ENCODE measurements at places on chromosomes 2 and 18.

DNA sequence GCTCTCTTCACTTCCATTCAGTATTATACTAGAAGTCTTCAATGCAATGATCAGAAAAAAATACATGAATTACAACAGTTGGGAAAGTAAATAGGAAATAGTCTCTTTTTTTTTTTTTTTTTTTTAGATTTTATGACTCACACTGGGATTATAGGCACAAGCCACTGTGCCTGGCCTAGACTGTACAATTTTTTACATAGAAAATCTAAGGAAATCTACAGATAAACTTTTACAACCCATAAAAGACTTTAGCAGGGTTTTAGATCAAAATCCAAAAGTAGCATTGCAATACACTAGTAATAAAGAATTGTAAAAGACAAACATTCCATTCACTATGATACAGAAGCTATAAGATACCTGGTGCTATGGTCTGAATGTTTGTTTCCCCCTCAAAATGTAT, 39.0 kb downstream of the CFAP221 start:
- DNase-seq: no peak

- no peak for DNase-seq
Observed at GRCh38 chr2:45915523-45915922, 264.0 kb downstream of the PRKCE start.

GRCh38 chr2:72134408-72134996, 13.2 kb downstream of the CYP26B1 start:
- DNase-seq: no peak

DNA sequence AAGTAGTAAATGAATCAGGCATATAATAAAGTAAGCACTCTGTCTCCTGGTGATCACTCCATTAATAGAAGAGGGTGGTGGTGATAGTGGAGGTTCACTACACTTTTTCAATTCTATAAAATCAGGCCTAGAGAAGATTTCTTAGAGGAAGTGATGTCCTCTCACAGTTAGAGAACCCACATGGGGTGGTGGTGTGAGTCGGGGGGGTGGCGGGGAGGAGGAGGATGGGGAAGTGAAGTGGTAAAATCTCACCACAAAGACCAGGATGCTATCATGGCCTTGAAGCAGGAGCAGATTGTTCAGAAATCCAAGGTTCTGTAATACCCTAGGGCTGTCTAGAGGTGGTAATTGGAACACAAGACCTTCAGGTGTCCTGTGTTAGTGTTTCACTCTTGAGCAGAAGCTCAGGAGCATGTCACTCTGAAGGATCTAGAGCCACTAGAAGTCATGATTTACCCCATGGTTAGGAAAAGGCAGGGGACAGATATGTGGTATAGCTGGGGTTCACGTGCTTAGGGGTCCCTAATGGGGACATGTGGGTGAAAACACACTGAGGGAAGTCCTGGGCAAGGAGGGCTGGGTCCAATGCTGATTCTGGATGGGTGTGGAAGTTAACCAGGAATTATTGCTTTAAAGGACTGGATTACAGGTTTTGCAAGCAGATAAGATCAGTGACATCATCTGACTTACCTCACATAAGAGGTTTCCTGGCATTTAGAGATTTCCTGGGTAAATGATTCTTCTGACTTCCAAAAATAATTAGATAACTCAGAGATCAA, 31.0 kb downstream of the RNF125 start:
- DNase-seq: no peak

- no peak for DNase-seq
Observed at GRCh38 chr18:732371-732770, 19.9 kb upstream of the ENOSF1 start.

DNA sequence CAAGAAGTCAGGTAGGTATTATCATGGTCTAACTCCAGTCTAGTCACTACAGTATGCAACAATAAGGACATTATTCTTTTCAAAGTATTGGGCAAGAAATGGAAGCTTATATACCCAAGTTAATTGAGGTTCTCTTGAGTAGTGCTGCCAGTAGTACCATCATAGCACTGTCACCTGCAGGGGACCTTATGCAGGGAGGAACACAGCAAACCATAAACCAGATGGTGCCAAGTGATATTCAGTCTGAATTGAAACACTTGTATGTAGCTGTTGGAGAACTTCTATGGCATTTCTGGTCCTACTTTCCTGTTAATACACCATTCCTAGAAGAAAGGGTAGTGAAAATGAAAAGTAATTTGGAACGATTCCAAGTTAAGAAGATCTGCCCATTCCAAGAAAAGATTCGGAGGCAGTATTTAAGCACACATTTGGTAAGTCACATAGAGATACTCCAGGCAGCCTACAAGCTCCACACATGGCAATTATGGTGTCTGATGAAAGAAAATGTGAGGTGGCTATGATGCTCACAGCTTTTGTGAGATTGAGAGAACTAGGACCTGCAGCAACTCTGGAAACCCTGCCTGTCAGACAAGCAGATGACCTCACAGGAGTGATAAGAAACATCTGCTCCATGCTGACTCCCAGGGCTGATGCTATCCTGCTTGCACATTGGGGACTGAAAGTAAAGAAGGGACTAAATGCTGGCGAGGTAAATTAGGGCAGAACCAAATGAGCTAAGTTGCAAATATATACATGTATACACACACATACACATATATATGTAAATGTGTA, 174.7 kb downstream of the MC4R start:
- no peak for DNase-seq

All from SK-N-MC (cell line).